ENCODE measurements at places on chromosomes 12 and 14.

GRCh38 chr14:60357551-60358149 is 108.6 kb downstream of the PPM1A start:
- DNase-seq = no peak

GRCh38 chr14:64573109-64573508 is 23.3 kb downstream of the PPP1R36 start:
- no peak for DNase-seq

GRCh38 chr12:104722601-104723534 is 235.2 kb downstream of the SLC41A2 start:
- DNase-seq = no peak

- DNase-seq = no peak
Measured at GRCh38 chr12:105067511-105068031, 16.7 kb downstream of the ALDH1L2 start.

DNA sequence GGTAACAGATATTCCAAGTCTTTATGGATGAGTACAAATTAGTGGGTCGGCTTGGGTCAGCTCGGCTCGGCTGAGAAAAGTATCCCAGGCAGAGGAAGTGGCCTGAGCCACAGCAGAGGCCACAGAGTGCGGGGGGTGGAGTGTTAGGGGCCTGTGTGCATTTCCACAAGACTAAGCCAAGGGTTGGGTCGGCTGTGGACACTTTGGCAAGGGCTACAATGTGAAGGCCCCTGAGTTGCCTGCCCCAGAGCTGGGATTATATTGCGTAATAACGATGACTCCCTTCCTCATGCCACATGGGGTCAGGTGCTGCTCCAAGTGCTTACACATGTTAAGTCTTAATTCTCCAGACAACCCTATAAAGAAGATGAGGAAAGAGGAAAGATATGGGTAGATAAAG is 11.4 kb downstream of the EVL start:
- peak; percentile 20 for DNase-seq

DNA sequence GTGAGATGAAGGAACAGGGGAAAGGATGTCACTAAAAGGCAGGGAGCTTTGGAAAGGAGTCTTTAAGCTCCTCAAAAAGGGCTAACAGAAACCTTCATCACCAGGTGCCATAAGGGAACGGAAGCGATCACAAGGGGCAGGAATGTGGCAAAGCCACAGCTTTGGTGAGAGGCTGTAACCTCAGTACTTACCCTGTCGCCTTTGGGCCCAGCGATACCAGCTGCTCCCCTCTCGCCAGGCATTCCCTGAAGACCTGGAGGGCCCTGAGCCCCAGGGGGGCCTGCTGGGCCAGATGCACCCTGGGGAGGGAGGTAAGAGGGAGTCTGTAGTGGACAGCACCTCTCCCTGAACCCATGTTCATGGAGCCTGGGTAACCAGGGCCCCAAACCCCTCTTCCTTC is 18.9 kb downstream of the TMEM106C start:
- DNase-seq = no peak

DNA sequence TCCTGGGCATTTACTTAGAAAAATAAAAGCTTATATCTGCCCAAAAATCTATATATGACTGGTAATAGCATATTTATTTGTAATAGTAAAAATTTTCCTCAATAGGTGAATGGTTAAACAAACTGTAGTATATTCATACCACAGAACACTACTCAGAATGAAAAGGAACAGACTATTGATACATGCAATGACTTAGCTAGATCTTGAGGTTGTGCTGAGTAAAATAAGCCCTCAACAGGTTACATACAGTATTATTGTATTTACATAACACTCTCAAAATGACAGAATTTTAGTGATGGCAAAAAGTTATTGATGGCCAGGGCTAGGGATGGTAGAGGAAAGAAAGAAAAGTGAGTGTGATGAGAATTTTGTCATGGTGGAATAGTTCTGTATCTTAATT is 178.4 kb downstream of the BMP4 start:
- no peak for DNase-seq

- DNase-seq = no peak
Measured at GRCh38 chr14:21346532-21347135, 37.2 kb downstream of the SUPT16H start.

DNA sequence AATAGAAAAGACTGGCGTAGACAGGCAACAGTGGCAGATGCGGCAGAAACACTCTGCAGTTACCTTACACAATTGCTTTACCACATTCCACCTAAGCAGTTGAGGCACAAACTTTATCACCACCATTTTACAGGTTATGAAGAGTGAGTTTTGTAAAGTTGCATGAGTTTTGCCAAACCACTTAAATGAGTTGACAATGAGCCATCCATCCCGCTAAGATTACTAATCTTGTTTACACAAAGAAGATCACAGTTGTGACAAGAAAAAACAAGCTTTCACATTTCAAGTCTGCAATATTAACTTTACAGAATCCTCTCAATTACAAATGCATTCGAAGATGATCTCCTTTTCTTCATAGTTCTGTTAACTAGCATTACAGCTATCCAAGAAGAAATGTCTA is 1.8 kb downstream of the TMCC3 start:
- DNase-seq = no peak

DNA sequence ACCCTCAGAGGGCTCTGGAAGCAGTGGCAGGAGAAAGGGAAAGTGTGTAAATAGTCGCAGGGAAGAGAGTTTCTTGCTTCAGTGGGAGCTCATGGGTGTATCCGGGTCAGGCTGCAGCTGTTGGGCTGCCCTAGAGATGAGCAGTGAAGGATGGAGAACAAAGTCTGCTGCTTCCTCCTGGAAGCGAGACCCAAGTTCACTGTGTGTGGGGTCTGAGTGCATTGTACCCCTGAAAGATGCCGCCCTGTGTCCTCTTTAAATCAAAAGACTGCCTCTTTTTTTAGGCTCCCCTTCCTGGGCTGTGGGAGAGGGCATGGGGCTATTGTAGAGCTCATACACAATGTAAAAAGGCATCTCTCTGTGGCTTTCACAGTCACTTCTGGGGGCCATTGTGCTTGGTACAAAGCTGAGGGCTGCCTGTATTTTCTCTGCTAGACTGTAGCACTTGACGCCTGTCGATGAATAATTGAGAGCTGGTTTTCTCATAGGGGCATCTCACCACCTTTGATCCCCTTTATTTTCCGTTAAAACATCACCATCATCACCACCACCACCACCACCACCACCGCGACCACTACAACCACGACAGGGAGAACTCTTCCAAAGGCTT is 16.7 kb downstream of the CHST11 start:
- no peak for DNase-seq

DNA sequence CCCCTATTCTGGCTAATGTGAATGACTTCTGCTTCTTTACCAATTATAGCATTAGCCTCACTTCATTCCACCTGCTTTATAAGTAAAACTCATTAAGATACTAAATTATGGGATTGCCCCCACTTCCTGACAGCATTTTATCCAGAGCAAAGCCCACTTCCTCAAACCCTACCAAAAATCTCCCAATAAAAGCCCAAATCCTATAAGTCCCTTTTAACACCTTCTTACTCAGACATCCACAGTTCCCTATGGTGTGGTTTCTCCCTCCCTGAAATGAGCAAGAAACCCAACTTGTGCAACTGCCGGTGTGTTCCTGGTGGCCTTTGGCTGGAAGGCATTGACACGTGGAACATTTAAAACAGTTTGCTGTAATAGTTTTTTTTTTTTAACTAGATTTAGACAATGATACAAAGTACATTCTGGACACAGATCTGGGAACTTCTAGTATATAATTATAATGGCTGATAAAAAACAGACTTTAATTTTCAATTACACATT is 53.1 kb downstream of the BRMS1L start:
- no peak for DNase-seq

DNA sequence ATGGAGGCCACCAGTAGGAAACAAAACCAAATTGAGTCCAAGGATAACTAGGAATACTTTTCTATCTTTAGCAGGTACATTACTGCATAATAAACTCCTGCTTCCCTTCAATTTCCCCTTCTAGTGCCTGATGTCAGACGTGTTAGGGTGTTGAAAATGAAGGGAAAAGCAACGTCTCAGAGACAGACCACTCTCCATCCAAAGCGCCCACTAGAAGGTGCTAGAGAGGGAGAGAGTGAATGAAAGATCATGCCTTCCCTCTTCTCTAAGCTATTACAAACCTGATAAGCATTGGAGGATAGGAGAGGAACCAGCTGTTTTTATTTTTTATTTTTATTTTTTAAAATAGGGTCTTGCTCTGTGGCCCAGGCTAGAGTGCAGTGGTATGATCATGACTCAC is 64.1 kb downstream of the ZNF641 start:
- no peak for DNase-seq

DNA sequence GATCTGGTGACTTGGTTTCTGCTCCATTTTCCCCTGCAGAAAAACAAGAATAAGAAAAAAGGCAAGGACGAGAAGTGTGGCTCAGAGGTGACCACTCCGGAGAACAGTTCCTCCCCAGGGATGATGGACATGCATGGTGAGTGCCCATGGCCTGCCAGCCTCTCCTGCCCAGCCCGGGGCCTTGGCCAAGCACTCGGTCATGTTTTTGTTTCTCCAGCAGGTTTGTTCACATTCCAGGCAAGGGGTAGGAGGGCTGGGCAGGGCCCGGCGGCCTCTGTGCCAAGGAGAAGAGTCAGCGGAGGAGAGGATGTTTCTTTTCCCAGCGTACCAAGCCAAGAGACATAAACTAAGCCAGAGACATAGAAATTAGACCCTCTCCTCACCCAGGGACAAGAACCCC is 13.6 kb downstream of the BCL7A start:
- DNase-seq = no peak

GRCh38 chr14:32808644-32809043 is 130.0 kb upstream of the NPAS3 start:
- no peak for DNase-seq

GRCh38 chr14:32078023-32078857 is 1.1 kb downstream of the ARHGAP5 start:
- no peak for DNase-seq

DNA sequence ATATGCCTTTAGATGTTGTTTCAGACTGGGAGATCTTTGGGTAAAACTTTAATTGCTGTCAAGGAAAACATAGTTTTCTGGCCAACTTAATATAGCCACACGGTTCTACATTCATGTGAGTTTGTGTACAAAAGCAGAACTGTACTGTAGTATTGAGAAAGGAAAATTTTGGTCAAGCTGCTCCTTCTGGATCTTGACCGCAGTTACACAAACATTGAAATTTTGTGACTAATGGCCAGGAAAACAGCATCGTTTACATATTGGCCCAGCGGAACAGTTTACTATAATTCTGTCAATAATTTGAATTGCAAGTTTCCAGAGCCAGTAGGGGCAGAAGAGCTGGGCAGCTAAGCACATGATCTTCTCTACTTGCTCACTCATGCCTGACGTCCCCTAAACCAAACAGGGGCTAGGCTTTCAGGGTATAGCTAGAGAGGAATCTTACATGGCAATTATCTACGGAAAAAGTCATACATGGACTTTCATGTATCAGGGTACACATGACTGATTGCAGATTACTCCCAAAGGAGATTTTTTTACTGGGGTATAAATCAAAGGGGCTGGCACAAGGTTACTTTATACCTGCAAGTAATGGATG is 11.4 kb upstream of the ART4 start:
- DNase-seq = no peak

- DNase-seq = no peak
Measured at GRCh38 chr12:54525383-54525782, 24.0 kb upstream of the PDE1B start.

- DNase-seq = no peak
Measured at GRCh38 chr14:21215130-21215878, 53.9 kb downstream of the HNRNPC start.

DNA sequence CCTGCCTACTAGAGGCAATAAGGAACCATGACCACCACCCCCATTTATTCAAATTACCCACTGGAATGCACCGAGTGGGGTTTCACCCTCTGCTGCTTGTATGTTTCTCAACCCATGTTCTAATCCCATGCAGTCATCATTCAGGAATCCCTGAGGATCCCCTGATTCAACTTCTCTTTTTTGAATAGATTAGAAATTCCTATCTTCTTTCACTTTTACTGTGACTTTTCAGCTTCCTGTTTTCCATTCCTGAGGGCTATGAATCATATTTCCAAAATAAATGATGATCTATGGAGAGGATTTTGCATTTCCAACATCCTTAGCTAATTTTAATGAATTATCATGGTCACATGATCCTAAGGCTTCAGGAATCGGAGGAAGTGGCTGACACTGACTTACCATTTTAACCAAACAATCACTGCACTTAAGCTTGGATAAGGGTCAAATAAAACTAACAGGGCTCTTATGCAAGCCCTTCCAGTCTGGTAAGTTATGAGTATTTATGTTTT is 19.4 kb upstream of the P2RX4 start:
- peak; percentile 94 for DNase-seq

DNA sequence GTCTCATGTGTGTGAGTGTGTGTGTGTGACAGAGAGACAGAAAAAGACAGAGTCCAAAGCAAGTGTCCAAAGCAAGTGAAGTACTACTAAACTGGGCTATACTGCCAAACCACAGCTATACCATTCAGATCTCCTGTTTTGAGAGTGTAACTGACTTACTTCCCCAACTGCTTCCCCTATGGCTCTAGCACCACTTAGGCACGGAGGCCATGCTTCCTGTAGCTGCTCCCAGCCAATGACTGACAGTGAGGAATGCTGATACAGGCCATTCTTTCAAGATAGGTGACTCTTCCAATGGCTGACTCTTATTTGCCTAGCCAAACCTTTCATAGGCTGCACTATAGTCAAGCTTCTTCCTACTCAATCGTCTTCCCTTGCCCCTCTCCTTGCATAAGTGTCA is 393.2 kb downstream of the BCAT1 start:
- no peak for DNase-seq

- no peak for DNase-seq
Measured at GRCh38 chr12:47988073-47989022, 15.9 kb downstream of the COL2A1 start.

- peak; percentile 20 for DNase-seq
Measured at GRCh38 chr14:71668186-71668912, 263.9 kb upstream of the RGS6 start.

- DNase-seq = no peak
Measured at GRCh38 chr14:61218157-61218556, 63.0 kb downstream of the TMEM30B start.

DNA sequence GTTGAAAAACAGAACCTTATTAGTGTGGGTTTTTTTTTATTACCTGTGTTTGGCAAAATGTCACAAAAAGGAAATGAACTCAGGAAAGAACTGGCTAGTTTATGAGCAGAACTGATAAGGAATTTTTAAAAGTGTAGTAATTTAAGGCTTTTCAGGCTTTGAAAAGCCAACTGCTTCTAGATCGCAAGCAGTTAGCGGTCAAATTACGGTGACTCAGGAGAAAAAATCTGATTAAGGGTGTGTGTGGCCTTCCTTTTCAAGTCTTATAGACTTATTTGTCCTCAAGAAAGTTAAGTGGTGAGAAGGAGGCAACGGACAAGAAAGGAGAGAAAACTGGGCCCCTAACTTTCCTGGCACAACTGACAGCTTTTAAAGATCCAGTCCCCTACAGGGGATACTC is 33.4 kb downstream of the PDZRN4 start:
- no peak for DNase-seq

Measured in NCI-H226 (cell line).